Panc1 (cell line): ENCODE measurements at places on chromosomes 16 and 17.

- no peak for DNase-seq
Measured at GRCh38 chr17:2962236-2962635, 101.2 kb downstream of the OR1D5 start.

DNA sequence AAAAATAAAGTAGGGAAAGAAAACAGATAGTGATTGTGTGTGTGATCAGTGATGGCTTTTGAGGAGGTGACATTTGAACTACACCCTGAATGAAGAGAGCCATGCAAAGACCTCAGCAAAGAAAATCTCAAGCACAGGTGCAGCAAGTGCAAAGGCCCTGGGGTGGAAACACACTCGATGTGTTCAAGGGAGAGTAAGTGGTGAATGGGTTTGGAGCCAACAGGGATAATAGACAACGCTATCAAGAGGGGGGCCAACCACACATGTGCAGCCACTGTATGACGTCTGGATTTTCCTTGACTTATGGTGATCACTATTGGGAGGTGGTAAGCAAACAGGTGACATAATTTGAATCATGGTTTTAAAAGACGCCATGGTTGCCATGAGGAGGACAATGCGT, 564.2 kb downstream of the WWOX start:
- no peak for DNase-seq

DNA sequence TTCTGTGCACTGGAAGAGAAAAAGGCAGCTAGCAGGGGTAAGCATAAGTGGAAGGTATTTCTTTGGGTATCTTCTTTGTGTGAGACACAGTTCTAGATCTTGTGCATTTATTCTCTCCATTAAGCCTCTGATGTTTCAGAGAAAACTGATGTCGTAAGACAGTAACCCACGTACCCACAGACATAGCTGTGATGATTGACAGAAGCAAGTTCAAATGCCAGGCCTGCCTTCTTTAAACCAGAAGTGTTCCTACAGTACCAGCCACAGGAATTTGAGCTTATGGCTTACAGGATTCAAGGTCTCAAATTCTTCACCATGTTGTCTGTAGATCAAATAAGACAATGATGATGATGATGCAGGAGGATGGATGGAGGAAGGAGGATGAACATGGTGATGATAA, 161.4 kb upstream of the KCNJ16 start:
- no peak for DNase-seq

DNA sequence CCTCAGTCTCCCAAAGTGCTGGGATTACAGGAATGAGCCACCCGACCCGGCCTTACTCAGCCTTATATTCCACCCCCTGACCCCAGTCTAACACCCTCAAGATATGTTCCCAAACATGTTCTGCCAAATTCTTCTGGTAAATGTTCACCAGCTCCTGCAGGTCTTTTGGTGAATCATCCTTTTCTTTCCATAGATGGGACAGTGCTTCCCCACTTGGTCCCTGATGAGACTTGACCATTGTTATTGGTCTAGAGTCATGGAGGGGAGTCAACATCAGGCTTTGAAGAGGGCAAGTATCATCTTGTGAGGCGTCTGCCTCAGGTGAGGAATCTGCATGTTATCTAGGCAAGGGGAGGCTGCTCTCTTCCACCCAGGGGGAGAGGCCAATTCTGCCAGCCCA, 10.4 kb upstream of the RUNDC3A start:
- no peak for DNase-seq

DNA sequence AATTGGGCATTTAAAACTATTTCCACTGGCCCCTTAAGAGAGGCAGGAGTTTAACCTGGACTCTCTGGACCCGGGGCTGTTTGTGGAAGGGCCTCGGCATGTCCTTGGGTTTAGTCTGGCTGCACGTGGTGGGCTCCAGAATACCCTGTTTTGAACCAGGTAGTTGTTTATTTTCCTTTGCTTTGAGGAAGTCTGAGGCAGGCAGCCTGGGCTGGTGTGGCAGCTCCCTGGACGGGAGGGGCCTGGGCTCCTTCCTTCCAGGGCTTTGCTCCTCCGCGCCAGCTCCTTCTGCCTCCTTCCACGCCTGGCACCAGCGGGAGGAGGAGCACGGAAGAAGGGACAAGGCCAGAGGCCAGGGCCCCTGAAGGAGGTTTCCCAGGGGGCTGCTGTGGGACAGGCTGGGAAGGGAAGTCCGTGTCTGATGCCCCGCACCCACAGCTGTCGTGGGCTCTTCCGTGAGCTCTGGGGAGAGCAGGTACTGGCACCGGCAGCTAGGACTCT, 15.5 kb downstream of the BANP start:
- DNase-seq, result no peak

GRCh38 chr17:32947736-32948135, 19.8 kb downstream of the TMEM98 start:
- DNase-seq, result no peak

DNA sequence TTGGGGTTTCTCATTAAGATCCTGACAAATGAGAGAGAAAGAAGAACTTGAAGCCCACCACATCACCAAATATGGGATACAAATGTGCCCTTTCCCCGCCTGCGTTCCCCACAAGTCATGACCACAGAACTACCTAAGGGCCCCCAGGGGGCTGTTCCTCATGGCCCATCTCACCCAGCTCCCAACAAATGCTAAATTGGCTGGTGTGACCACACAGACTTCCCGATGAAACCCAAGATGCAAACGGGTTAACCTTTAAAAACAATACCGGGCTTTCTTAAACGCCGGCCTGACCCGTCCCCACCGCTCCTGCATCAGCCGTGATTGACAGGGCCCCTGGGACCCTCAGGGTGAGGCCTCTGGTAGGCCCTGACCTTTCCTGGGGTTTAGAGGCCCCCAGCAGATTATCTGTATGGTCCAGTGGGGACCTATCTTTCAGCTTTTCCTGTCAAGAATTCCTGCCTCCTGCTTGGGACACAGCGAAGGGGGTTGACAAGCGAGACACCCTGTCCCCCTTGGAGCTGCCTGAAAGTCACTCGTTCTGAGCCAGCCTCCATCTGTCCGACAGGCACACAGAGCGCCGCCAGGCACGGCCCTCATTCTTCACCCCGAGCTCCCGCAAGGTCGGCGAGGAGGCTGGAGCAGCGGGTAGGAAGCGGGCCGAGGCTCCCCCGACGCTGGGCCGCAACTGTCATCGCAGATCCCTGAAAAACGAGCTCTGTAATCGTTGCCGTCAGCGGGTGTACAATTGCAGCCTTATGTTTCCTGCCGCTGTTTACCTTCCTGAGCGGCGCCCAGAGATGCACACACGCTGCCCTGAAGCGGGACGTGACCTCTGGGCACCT, 300.1 kb downstream of the FOXL1 start:
- DNase-seq, result no peak

GRCh38 chr16:2692251-2692947, 10.1 kb downstream of the KCTD5 start:
- no peak for DNase-seq

DNA sequence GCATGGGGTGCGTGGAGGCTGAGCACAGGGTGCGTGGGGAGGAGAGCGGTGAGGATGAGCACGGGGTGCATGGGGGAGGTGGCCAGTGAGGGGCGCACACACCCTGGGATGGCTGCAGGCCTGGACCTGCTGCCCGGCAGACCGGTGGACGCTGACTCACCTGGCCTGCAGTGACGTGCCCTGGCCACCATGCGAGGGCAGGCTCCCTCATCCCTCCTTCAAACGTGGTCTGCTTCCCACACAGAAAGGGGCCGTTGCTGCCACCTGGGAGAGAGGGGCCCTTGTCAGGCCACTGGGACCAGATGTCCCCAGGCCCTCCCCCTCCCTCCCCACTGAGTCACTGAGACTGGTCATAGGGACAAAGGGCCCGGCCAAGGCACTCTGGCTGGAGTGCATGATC, 20.1 kb upstream of the APRT start:
- no peak for DNase-seq

GRCh38 chr17:77959926-77960521, 1.5 kb downstream of the TNRC6C start:
- DNase-seq, result no peak

GRCh38 chr17:79322211-79323123, 247.8 kb downstream of the ENGASE start:
- no peak for DNase-seq

- no peak for DNase-seq
Measured at GRCh38 chr17:4576729-4577322, 7.5 kb upstream of the SMTNL2 start.

GRCh38 chr17:46191322-46192188, 1.7 kb downstream of the KANSL1 start:
- no peak for DNase-seq

GRCh38 chr17:66255112-66255511, 25.9 kb upstream of the APOH start:
- DNase-seq, result no peak

- DNase-seq, result no peak
Measured at GRCh38 chr17:34606763-34607162, 27.4 kb downstream of the TMEM132E start.

DNA sequence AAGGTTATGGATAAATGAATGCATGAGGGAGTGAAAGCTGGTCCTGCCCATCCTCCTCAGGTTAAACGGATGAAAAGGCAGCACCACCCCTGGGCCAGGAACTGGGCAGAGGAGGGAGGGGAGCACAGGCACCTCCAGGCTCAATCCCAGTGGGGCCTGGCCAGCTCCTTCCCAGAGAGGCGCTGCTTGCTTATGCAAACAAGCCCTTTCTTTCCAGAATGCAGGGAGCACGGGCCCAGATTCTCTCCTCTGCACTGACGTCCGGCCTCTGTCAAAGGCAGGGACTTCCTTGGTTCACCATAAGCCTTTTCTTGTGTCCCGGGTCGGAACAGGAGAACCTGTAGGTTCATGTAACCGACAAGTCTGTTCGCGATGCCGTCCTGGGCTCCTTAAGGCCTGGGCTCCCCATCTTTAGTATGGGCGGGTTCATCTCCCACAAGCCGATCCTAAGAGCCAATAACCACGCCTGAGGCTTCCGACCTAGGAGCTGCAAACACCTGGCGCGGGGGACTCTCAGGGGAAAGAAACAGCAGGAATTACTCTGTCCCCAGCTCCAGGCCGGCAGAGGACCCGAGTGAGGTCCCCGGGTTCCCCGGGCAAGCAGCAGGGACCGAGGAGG, 16.3 kb downstream of the ENPP7 start:
- DNase-seq, result no peak

- DNase-seq, result no peak
Measured at GRCh38 chr16:89338863-89339262, 121.4 kb downstream of the ZNF778 start.

GRCh38 chr16:67000384-67001351, 12.3 kb downstream of the CES4A start:
- DNase-seq, result no peak

GRCh38 chr17:2077040-2077439, 22.1 kb downstream of the HIC1 start:
- no peak for DNase-seq

DNA sequence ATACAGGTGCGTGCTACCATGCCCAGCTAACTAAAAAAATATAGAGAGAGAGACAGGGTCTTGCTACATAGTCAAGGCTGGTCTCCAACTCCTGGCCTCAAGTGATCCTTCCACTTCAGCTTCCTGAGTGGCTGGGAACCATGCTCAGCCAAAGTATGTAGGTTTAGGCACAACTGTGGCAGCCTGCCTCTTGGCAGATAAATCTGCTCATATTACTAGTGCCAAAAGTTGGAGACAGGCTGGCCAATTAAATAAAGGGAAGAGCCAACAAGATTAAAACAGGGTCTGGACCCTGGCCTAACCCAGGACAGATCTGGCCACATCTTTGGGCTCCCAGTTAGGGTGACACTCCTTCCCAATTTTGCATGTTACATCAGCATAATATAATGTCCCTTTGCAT, 151.7 kb downstream of the CBLN1 start:
- no peak for DNase-seq

GRCh38 chr17:33377837-33378595, 84.9 kb upstream of the ASIC2 start:
- no peak for DNase-seq

- DNase-seq, result no peak
Measured at GRCh38 chr17:50452630-50453300, 15.9 kb downstream of the CHAD start.

DNA sequence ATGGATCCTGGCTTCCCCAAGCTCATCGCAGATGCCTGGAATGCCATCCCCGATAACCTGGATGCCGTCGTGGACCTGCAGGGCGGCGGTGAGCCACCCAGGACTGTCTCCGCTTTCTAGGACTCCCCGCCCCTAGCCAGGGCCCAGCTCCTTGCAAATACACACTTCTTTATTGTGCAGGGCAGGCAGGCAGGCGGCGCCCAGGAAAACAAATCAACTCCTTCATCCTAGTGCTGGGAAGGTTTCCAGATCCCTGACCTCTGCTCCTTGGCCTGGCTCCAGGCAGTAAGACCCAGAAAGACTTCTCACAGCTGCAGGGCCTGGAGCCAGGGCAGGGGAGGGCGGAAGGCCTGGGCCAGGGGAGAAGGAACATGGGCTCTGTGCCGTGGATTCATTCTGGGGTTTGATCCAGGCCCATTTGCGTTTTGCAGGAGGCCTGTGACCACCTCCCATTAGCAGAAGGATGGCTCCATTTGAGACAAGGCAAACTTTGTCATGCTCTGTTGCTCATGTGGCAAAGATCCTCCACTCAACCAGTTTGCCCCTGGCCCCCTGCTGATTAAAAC, 6.0 kb upstream of the LPCAT2 start:
- no peak for DNase-seq

DNA sequence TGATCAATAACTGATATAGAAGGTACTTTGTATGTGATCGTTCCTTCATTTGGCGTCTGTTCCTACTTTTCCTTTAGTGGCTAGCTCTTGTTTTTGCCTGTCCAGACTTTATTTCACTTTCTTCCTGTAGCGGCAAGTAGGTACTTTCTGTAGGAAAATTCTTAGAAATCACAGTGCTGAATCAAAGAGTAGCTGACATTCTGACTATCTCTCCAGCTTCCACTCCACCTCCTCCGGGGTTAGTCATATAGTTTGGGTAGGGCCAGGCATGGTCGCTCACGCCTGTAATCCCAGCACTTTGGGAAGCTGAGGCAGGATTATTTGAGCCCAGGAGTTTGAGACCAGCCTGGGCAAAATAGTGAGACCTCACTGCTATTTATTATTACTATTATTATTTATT, 29.9 kb upstream of the PAFAH1B1 start:
- DNase-seq, result no peak

GRCh38 chr16:30669903-30670824, 11.9 kb downstream of the FBRS start:
- no peak for DNase-seq

DNA sequence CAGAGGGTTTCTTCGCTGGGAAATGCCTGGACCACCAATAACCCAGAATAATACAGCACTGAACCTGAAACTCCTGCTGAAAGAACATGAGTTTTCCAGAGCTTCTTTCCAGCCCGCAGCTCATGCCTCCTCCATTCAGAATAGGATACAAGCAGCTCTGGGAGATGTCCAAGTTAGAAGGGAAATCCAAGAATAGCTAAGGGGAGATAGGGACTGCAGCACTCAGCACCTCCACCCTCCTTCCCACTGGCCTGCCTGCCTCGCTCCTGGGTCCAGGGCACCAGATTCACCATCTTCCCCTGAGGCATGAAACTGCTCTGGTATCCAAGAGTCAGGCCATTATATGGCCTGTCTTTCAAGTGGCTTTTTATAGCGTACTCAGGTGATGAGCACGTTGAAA, 4.1 kb downstream of the KRT31 start:
- DNase-seq, result no peak

GRCh38 chr16:27564224-27564623, 14.3 kb downstream of the KATNIP start:
- DNase-seq, result no peak

- no peak for DNase-seq
Measured at GRCh38 chr17:48769009-48769675, 40.6 kb upstream of the HOXB13 start.
